ENCODE measurements at places on chromosomes 11 and 22.

- DNase-seq, result no peak
Measured at GRCh38 chr11:63779039-63779438, 10.5 kb upstream of the ZFTA start.

- DNase-seq, result no peak
Measured at GRCh38 chr11:126345759-126346585, 9.5 kb upstream of the ST3GAL4 start.

DNA sequence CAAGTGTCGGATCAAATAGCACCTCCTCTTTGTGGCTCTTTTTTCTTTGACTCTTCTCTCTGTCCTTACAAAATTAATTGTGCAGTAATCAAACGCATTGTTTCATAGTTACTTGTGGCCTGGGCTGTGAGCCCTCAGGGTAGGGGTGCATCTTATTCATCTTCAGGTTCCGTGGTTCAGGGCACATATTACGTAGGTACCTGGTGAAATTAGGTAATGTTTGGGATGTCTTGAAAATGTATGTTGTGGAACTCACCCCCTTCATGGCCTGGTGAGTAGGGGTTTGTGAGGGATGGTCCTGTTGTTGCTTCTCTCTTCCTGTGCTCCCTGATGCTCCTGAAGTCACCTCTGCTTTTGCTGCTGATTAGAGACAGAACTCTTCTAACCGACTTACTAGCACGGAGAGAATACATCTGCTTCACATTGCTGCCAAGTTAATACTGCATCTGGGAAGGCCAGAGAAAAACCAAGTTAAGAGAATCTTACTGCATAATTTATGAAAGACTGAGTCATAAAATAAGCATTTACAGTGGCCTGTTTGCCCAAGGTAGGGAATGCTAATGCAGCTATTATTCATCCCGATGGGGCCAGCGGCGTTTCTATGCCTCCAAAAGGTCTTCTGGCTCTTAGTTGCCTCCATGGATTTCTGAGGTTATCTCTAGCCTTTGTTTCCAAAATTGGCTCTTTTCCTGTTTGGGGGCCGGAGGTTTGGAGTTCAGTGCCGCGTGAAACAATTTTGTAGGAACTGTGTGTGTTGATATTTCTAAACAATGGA, 66.9 kb downstream of the TBC1D22A start:
- no peak for DNase-seq

- DNase-seq, result peak; percentile 48
Measured at GRCh38 chr11:65861165-65861505, 902 bp downstream of the MUS81 start.

DNA sequence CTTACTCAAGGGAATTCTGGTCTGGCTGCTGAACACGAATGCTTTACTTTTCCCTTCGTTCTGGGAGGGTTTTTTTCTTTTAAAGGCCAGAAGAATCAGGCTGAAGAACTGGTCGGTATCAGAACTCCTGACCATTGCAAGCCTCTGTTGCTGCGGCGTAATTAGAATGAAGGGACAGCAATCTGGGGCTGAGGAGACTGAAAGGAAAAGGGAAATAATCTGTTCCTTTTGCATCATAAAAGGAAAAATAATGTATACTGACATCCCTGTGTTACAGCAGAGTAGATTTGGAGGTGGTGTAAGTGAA, 670 bp downstream of the SC5D start:
- DNase-seq, result no peak

DNA sequence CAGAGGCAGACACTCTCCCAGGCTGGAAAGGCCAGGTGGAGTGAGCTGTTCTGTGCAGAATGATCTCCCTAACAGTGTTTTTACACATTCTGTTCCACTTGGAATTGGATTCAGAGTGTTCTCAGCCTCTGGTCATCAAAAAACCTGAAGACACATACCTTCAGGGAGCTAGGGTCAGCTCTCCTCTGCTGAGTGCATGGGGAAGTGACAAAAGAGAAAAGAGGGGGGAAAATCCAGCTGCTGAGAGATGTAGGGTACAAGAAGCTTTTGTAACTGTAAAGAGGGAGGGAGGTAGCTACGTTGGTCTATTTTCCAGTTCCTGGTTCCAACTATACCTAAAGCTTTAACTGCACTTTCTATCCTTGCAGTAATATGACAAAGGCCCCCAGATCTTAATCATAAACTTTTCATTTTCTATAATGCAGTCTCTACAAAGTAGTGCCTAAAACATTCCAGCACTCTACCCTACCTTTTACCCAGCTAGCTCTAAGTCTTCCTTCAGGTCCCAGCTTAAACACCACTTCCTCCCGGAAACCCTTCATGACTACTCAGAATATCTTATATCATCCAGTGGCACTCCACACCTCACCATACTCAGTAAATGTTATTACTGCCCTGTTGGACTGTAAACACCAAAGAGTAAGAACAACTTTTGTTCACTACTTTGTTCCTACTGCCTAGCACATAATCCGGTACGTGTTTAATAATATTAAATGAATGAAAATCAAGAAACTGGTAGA, 9.2 kb downstream of the MAPK1 start:
- no peak for DNase-seq

GRCh38 chr11:14036469-14036868, 73.9 kb downstream of the SPON1 start:
- no peak for DNase-seq

DNA sequence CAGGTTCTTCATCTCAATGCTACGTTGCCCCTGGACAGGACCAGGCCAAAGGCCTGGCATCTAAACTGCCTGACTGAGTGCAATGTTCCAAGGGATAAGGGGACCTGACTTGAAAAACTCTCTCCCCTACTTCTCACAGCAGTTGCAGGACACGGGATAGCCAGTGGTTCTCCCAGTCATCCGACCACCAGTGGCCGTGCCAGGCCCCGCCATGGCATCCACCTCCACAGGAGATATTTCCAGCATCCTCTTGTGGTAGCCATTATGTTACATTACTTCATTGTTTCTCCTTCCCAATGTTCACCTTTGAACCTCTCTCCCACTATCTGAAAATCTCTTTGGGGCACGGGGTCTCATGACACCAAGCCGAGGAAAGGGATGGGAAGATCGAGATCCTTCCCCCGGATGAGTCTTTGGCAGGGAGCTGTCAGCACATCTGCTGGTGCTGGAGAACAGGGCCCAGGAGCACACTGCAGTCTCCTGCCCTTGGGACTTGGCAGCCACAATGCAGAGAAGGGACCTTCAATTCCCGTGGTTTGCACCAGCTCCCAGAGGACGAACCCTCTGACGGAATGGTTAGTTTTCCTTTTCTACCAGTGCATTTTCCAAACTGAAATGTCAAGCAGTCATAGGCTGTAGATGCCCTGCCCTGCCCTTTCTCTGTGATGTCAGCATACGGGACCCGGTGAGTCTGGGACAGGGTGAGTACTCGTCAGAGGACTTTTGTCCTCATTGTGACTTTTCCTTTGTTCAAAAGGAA, 121.2 kb downstream of the ETS1 start:
- no peak for DNase-seq

GRCh38 chr11:47152953-47153950, 23.4 kb downstream of the ARFGAP2 start:
- DNase-seq, result peak; percentile 71

- peak; percentile 80 for DNase-seq
Measured at GRCh38 chr11:65780770-65781151, at the start of gene AP5B1. TSS of gene AP5B1 (minus strand) at chr11:65780976. CDS start at chr11:65780591, 385 bp downstream.

GRCh38 chr11:43738600-43739409, 58.3 kb downstream of the HSD17B12 start:
- DNase-seq, result no peak

DNA sequence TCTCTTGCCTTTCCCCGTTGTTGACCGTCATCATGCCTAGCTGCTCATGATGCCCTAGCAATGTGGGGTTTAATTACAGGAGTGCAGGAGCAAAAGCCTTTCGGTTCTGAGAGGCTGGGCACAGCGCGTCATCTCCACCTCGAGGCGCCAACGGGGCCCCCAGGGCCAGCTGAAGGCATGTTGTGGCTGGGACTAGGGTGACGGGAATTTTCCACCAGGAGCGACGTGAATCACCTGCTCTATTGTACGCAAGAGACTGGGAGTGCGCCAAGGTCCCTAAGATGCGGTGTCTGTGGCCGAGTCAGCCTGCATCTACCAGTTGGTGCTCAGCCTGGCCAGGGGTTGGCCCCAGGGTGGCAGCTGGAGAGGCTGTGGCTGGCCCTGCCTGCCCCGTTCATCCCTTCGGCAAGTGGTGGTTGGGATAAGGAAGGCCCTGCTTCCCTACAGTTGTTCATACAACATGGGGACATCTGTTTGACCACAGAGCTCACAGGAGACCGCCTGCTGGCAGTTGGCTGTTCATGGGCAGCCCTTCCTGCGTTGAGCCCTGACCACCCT, 1175.6 kb downstream of the BRD1 start:
- DNase-seq, result no peak

- no peak for DNase-seq
Measured at GRCh38 chr11:115612046-115612730, 108.0 kb upstream of the CADM1 start.

Measured in mucosa of descending colon (tissue), 3 donors.